ENCODE measurements at places on chromosomes 2 and 18.

DNA sequence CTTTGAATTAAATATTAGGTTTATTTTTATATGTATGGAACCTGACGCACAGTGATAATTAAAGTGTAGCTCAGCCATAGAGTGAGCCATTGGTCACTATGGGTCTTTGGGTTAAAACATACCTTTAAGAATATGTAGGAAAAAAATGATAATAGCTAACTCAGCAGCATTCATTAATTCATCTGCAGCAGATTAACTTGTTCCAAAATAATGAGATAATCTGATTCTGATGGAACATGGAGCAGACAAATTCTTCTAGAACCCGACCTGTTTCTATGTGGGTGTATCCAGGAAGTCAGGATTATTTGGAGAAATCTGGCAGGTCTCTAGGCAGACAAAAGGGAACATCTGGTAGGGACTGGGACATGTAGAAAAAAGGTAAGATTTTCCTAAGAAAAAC lies at the start of gene XIRP2:
XIRP2 (plus strand) TSS at position 301 of the 400 bp plus-strand sequence. CDS start 15,003 bp downstream, outside the sequence.
- no peak for DNase-seq

GRCh38 chr2:143431316-143431715 lies 302.1 kb downstream of the ARHGAP15 start:
- no peak for DNase-seq

GRCh38 chr2:73218298-73218697 lies 4.3 kb downstream of the SMYD5 start:
- DNase-seq, result no peak

GRCh38 chr2:205659922-205660321 lies 22.4 kb upstream of the NRP2 start:
- no peak for DNase-seq

DNA sequence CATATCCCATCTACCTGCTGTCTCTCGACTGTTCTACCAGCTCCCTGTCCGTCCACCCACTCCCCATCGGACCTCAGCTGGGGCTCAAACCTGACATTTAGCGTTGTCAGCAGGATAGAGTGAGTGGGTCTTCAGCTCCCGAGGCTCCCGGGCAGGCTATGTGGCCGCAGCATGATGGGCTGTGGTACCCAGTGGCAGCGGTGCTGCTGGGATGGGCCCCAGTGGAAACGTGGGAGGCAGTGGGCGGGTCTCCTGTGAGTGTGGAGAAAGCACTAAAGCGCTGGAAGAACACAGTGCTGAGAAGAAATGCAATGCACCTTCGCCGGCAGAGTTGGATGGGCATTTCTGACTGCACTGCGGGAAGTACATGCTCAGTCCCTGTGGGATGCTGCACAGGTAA lies 204.8 kb upstream of the SYT4 start:
- no peak for DNase-seq

- no peak for DNase-seq
These were observed 9.5 kb downstream of the ELP2 start for GRCh38 chr18:36139245-36139644.

DNA sequence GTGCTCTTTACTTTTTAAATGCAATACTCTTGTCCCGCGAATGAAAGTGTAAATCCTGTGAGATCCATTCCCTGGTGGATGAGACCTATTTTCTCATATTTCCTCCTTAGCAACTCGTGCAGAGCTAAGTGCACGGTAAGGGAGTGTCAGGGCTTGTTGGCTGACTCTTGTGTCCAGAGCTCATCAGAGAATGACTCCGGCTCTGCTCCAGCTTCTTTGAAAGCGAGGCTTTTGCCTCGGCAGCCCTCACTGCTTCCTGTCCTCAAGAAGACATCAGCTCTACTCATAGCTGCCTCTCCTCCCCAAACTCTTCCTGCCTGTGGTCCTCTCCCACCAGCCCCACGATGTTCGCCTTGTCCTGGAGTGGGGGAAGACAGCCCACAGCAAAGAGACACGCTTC lies 70.7 kb downstream of the LIPG start:
- no peak for DNase-seq

GRCh38 chr2:56449449-56449860 lies 265.7 kb downstream of the CCDC85A start:
- DNase-seq, result no peak

- DNase-seq, result no peak
These were observed 62.5 kb upstream of the LGALSL start for GRCh38 chr2:64391424-64391823.

DNA sequence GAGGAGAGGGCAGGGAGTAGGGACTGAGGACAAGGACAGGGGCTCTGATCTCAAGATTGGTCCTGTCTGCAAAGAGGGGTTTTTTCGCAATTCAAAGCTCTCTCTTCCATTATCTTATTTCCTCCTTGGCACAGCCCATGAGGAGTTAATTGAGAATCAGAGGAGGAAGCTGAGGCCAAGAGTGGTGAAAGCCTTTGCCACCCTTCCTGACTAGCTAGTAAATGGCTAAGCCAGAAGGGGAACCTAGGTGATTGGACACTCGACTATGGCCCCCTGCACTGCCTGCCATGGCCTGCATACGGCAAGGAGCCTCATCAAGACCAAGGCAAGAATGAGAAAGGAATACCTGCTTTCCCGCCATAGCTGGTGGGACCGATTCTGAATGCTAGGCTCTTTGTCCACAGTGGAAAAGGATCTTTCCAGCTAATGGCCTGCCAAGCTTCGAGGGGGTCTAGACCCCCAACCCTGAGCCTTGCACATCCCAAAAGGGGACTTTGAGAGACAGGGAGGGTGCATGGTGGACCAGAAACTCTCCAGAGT lies 237.9 kb downstream of the HAUS1 start:
- no peak for DNase-seq

GRCh38 chr2:176562359-176563078 lies 293.3 kb downstream of the MTX2 start:
- DNase-seq, result no peak

- DNase-seq, result no peak
These were observed 41.3 kb upstream of the GBX2 start for GRCh38 chr2:236209535-236209934.

DNA sequence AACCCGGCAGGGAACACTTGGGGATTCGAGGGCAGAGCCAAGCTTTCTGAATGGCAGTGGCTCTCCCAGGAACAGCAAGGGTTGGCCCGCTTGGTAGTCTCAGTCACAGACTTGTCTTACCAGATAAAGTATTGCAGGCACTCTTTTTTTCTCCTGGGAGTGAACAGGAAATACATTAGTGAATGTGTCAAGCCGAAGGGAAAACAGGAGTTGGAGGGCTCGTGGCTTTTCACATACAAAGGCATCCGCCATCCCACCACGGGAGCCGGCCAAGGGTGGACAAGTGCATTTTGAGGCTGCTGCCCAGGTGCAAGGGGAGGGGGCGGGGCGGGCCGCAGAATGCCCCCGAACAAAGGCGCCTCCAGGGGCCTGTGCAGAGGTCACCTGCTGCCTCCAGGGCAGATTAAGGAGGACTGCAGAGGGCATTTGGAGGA lies 163.3 kb upstream of the SIX3 start:
- DNase-seq, result no peak

DNA sequence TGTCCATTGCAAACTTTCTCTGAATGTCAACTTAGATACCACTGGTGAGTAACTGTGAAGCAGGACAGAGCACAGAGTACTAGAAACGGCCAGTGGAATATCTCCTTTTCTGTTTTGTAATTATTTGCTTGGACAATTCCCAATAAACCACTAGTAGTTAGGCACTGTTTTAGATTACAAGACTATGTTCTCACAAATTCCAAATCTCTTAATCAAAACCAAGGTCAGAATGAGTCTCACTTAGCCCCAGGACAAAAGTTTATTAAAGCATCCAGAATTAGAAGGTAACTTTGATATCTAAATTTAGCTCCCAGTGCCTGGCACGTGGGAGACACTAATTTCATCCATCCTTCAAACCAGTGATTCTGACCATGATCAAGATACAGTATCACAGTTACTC lies 89.0 kb downstream of the ZNF521 start:
- DNase-seq, result no peak

DNA sequence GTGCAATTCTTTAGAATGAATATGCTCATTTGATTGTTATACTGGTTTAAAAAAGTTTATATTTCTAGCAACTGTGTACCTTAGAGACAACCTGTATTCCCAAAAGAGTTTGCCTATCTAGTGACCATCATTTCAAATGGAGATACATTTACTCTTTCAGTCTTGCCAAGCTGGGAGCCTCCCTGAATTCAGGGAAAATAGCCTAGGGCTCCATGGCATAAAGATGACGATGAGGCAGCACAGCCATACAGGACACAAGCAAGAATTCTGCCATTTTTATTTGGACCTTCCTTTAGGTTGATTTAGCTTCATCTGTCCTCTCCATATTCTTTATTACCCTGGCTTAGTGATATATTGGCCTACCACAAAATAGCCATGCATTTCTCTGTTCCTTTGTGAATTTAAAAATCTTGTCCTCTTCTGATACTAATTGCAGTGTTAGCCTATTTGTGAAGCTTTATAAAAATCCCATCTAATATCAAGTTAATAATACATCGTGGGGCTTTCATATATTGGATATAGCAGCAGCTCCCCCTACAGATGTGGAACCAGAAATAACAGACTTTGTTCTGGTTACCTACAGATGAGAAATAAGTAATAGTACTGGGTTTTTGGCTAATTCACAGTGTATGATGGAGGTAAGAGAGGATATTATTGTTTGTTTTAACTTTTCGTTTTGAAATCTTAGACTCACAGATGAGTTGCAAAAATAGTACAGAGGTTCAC lies 1661.9 kb upstream of the PIK3C3 start:
- no peak for DNase-seq

DNA sequence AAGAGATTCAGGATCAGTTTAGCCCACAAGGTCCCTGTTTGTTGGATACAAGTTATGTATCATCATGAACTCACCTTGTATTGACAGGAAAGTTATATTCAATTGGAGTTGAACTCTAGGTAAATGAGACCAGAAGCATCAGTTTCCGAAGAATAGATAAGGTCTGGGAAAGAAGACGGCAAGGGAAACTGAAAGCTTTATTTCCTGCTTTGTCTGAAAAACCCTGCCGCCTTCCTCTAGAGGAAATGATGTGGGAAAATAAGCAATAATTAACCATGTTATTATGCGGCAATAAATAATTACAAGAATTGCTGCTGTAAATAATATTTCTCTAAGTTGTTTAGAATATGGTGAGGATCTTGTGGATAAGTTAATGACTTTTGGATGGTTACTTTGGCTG lies 32.0 kb downstream of the LPIN1 start:
- no peak for DNase-seq

- no peak for DNase-seq
These were observed 54.5 kb downstream of the DOCK10 start for GRCh38 chr2:224987733-224988132.

DNA sequence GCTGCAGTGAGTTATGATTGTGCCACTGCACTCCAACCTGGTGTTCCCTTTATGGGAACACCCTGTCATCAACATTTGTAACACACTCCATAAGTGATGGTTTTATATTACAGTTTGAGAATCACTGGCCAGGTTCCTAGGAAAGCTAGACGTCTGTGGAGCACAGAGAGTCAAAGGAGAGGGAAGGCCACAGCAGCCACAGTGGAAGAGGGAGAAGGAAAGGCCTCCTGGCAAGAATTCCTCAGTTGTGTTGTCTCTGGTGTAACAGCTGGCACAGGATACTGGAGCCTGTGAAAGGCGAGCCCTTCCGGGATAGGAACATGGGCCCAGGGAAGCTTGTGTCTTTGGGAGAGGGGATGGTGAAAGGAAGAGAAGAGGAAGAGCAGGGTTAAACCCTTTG lies 360.5 kb upstream of the PIK3C3 start:
- no peak for DNase-seq

- DNase-seq, result no peak
These were observed 66.9 kb upstream of the ITM2C start for GRCh38 chr2:230797515-230798495.

GRCh38 chr2:67476809-67477790 lies 80.0 kb downstream of the ETAA1 start:
- DNase-seq, result no peak

DNA sequence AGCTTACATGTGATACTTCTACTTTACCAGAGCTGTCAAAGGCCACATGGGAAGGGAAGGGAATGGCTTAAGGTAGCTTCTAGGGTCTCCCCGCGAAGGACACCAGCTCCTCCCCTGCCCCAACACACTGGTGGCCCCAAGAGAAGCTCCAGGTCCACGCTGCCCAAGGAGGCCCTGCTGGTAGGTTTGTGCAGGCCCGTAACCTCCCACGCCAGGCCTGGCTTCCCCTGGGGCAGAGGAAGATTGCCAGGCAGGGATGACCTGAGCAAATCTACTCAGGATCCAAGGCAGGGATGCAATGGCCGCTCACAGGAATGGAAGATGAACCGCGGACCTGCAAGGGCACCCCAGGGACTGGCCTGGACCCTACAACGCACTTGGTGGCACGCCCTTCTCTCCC lies 205.1 kb downstream of the MGAT5 start:
- no peak for DNase-seq

DNA sequence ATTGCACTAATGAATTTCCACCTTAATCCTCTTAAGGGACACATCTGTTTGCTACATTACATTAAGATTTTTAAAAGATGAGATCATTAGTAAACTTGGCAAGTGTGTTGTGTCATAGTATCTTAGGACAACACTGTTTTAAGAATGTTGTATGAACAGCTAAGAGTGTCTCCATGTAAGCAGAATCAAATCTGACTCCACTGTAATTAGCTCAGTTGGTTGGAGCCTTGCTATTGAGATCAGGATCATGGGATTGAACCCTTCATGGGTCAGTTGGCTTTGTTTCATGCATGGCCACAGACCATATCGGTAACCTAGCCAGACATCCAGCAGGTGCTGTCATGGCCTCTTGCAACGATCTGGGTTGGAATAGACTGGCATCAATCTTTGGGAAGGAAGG lies 5.2 kb downstream of the FHOD3 start:
- no peak for DNase-seq

GRCh38 chr2:10286216-10287037 lies 16.3 kb upstream of the HPCAL1 start:
- DNase-seq, result no peak

DNA sequence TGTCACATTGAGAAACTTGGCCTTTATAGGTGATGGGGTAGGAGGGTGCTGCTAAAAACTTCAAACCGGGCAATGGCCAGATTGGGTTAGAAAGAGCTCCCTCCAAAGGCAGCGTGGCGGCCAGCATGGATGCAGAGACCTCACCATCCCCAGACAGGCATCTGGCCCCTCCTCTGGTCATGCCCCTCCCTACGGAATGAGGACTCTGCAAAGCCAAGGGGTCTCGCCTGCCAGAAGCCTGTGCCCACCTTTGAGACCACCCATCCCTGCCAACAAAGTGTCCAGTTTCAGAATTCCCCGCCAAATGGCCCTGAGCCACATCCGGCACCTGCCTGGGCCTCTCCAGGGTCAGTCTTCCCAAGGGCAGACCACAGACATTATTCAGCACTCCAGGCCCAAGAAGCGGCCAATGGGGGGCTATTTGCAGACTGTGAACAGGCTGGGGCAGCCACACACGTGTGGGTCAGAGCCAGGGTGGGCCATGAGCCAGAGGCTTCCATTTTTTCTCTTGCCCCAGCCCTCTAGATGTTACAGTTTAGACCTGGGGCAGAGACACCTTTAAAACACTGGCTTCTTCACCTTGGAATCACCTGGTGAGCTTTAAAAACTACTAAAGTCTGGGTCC lies 4.2 kb upstream of the ATP6V1B1 start:
- DNase-seq, result no peak

- no peak for DNase-seq
These were observed 41.5 kb downstream of the SLC38A11 start for GRCh38 chr2:164913640-164914350.

GRCh38 chr2:48464264-48464795 lies 65.6 kb upstream of the STON1 start:
- no peak for DNase-seq

- DNase-seq, result no peak
These were observed 249.0 kb downstream of the ZEB2 start for GRCh38 chr2:144270951-144271350.
